Stimulated activated CD4-positive, alpha-beta T cell treated with anti-CD3 and anti-CD28 coated beads, Interleukin-2, amount 100 ng/mL, for 48 hours (primary cell): ENCODE measurements at places on chromosomes 1 and 21.
A peak's percentile ranks its signal among the peaks of the same experiment; 100 is the strongest.

DNA sequence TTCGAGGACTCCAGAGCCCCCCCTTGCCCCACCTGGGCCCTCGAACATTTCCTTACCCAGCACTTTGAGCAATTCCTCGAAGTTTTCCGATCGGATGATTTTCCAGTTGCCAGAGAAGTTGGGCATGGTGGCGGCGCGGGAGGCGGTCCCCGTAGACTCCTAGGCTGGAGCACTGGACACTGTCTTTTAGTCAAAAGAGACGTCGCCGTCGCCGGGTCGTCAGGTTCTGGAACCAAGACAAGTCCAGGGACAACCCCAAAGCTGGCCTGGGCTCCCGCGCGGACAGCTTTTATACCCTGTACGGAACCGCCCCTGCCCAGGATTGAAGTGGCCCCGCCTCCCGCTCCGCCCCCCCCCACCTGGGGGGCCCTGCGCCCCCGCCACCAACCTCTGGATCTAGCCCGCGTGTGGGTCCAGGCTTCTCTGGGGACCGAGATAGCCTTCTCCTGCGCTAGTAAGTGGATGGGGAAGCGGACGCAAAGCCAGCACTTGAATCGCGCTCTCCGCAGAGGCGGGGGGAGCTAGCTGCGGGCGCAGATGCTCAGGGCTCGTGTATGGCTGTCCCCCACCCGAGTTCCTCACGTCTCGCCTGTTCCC lies at the start of gene CRABP2:
CRABP2 (minus strand) TSS at position 263 of the 597 bp plus-strand sequence; CDS start at position 126, 137 bp downstream.
- peak; percentile 18 for DNase-seq

DNA sequence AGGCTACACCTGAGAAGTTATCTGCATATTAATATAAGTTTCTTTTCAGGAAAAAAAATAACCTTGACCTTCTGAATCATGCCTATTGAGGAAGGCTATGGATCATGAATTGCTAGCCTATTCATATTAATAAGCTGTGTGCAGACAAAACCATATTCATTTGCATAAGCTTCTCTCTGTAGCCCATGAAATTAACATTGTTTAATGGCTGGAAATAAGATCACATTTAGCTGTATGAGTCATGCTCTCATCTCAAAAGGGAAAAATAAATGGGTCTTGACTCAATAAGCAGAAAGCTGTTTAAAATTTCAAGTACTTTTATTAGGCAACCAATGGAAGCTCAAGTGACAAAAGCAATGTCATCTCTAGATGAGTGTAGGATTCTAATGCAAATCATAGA lies 330.0 kb upstream of the DEPDC1 start:
- DNase-seq: no peak

- no peak for DNase-seq
These were observed 18.9 kb downstream of the SLC6A9 start for GRCh38 chr1:44012404-44012803.

DNA sequence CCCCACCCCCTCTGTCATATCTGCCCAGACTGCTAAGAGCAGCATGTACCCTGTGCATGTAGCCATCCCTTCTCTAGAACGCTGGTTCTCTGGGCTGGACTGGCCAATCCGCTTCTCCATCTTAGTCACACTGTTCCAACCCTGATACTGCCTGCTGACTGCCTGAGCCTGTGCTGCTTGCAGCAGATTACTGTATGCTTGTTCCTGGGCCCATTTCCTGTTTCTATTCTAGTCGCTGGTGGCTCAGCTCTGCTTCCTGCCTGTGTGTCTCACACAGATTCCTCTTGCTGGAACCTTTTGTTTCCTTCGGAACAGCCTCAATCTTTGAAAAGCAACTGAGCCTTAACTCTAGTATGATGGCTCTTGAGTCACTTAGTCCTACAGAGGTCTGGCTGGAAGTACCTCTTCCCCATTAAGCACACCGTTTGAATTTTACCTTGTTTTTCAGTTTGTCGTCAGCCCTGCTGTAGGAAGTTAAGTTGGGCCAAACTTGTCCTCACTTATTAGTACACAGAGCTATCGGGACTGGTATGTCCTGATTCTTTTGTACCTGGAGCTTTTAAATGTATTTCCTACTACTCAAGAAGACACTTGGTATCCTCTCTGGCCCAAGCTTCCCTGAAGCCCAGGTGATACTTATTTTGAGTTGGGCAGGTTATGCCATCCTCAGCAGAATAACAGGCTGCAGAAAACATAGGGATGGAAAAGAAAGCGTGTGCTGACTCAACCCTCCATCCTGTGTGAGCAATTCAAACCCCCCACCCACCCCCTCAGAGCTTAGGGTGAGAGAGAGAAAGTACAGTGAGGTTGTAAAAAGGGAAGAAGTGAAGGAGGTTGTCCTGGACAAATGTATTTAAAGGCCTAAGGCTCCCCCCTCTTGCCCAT lies 43.4 kb upstream of the PIGV start:
- DNase-seq: peak; percentile 69

DNA sequence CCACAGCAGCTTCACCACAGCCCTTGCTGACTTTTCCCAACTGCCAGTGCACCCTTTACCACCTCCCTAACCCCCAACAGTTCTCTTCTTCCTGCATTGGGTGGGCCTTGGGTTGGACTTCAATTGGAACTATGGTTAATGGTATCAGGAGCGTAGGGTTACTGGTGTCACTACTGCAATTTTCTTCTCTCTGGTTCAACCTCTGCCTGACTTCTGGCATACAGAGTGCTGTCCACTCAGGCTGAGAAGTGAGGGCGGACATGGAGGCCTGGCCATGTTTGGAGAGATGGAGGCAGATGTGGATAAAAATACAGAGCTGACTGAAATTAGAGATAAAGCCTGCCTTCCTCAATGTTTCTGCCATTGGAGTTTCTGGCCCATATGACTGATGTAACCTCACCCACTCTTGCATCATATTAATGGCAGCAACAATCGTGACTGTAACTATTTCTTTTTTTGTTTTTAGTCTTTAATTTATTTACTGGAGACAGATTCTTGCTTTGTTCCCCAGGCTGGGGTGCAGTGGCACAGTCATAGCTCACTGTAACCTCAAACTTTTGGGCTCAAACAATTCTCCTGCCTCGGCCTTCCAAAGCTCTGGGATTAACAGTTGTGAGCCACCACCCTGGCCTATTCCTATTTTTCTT lies 87.8 kb downstream of the NAV1 start:
- no peak for DNase-seq

- no peak for DNase-seq
These were observed 1.7 kb upstream of the MAN1A2 start for GRCh38 chr1:117365350-117366176.

DNA sequence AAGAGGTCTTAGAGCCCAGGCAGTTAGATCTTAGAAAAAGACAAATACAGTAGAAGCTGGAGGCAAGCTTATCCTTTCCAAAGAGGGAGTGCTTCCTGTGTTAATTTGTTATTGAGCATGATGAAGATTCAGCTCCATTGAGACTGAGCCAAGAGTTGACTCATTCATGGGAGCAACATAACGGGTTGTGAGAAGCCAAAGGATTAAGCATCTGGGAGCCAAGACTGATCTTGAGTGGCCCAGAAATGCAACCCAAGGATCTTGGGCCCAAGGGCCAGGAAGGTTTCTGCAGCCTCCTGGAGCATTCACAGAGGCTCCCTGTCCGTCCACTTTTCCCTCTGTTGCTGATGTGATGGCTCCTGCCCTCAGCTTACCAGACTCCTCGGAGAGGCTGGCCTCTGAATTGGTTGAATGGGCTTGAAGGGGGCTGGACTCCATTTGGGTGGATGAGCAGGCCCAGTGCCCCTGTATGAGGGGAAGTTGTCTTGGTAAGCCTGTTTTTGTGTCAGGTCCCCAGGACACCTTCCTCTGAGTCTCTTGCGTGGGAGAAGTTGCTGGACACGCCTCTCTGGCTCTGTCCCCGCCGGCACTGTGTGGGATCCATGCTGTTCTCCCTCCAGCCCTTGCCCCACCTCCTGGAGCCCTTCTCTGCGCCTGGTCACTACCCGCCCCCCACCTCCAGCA lies 42.4 kb downstream of the PDE9A start:
- DNase-seq: no peak

GRCh38 chr21:26077521-26077920 lies 93.0 kb downstream of the APP start:
- no peak for DNase-seq

- no peak for DNase-seq
These were observed 52.2 kb downstream of the SDC3 start for GRCh38 chr1:30856260-30856790.

GRCh38 chr1:109213345-109213823 lies 334 bp upstream of the SARS1 start:
- DNase-seq: no peak

DNA sequence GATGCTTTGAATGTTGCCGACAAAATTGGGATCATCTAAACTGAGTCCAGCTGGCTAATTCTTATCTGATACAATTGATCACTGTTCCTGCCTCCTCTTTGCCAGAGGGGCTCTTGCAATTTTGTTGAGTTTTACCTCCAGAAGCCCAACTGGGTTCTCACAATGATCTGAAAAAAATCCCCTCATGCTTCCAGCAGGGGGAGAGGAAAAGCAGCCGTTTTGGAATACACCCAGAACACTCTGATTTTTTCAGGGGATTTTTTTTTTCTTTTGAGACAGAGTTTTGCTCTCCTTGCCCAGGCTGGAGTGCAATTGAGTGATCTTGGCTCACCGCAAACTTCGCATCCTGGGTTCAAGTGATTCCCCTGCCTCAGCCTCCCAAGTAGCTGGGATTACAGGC lies 13.9 kb upstream of the RERE start:
- DNase-seq: no peak

DNA sequence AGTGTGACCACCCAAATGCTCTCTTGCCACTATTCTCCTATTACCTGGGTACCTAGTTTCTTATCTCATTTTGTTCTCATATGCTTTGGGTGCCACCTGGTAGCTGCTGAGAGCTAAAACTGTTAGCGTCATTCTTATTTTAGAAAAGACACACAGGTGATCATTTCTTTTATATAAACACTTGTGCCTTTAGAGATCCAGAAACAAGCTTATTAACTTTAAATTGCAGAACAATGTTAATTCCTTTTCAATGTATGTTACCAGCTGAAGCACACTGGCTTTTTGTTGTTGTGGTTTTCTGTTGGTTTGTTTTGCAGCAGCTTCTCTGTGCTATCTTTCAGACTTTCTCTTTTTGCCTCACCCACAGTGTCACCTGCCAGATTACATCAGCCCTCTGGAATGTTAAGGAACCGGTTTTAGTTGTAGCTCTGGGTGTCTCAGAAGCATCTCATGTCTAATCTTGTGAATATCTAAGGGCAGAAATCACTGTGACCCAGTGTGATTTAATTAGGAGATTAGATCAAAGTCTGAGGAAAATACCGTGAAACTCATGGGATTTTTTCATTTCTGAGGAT lies 43.4 kb upstream of the SLC19A2 start:
- no peak for DNase-seq

- no peak for DNase-seq
These were observed 145.3 kb downstream of the PCBP3 start for GRCh38 chr21:45788637-45789506.

DNA sequence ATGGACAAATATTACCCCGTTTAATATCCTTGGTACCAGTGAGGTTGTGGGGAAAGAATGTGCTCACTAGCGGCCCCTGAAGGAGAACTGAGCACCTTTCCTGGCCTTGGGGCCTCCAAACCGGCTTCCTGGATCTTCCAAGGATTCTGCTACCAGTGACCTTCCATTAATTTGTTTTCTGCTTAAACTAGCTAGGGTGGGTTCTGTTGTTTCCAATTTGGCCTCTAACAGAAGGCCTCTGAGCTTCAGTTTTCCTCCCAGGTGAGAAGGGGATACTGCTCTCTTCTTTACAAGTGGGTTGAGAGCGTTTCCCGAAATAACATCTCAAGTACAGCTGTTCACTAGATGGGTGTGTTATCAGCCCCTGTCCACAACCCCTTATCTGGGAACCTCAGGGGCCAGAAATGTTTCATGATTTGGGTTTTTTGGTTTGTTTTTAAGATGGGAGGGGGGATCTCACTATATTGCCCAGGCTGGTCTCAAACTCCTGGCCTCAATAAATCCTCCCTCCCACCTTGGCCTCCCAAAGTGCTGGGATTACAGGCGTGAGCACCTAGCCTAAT lies 16.9 kb upstream of the IFNGR2 start:
- no peak for DNase-seq

GRCh38 chr1:111183308-111184069 lies 17.0 kb downstream of the DENND2D start:
- DNase-seq: no peak

GRCh38 chr1:240282061-240282830 lies 190.6 kb downstream of the FMN2 start:
- DNase-seq: no peak

DNA sequence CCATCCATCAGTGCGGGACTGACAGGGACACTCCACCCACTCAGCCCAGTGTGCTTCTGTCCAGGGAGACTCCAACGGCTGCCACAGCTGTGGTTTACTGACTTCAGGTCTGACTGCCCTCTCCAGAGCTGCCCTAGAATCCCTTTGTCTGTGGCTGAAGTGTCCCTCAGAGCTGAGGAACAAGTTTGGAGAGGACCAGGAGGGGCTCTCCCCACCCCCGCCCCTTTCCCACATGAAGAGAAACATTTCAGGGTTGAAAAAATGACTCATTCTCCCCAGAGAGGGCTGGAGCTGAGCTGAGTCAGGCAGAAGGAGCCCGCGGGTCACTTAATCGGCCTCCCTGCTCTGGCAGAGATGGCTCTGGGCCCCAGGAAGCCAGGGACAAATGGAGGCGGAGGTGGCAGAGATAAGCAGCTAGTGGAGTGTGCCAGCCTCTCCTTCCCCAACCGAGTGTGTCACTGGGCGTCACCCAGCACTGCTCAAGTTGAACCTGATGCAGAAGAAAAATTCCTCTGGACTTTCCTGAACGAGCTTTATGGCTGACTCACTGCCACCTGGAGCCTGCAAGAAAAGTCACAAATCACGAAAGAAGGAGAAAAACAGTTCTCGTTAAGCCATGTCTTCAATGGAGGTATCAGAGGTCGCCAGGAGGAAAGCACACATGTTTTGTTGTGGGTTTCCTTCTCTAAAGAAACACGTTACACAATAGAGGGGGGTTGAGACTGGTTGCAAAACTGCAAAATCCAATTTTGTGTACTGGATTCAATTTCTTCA lies 34.3 kb upstream of the ECE1 start:
- peak; percentile 61 for DNase-seq

GRCh38 chr1:56266359-56266758 lies 313.0 kb downstream of the PLPP3 start:
- no peak for DNase-seq

GRCh38 chr1:219387211-219387610 lies 213.5 kb downstream of the LYPLAL1 start:
- no peak for DNase-seq

DNA sequence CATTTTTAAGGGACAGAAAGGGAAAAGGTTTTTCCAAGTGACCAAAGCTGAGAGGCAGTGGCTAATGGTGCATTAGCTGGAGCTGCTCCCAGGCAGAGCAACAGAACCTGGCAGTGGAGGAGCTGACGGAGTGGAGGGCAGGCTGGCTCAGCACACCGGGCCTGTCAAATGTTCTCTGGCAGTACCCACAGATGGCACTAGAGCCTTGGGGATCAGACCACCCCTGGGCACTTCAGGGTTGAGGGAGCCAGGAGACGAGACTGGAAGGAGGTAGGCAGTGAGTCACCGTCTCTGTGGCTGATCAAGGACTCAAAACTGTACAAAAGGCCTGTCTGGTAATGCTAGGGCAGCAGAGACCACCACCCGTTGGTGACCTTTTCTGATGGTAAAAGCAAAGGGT lies 121.7 kb upstream of the KIAA0040 start:
- DNase-seq: no peak
